ENCODE measurements at places on chromosomes 5 and 9. TPM values are rescaled to one million over a fixed set of nuclear protein-coding genes. Genes with fewer than 3 reads are reported as not detected.

GRCh38 chr5:80825786-80826460 lies 134.2 kb upstream of the RASGRF2 start:
- no peak for DNase-seq

GRCh38 chr5:130337179-130337888 lies 433.1 kb downstream of the CHSY3 start:
- no peak for DNase-seq

DNA sequence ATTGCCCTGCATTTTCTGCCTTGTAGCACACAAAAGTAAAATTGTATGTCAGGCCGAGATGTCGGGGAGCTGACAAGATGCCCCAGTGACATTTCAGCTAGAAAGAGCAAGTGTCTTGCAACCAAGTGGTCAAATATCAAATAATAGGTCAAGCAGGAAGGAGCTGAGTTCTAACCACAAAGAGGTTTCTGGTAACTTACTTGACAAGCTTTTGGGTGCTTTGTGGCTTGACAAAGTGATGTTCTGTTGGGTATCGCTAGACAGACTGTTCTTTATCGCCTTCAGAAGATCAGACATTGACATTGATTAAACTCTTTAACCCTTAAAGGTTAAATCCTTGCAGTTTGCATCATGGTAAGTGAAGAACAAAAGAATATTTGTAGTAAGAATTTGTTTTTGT lies 419.9 kb downstream of the CCDC171 start:
- DNase-seq, result no peak

- DNase-seq, result no peak
Measured at GRCh38 chr5:82448374-82448773, 170.2 kb upstream of the RPS23 start.

- DNase-seq, result no peak
Measured at GRCh38 chr5:73338256-73339050, 110.1 kb downstream of the FOXD1 start.

DNA sequence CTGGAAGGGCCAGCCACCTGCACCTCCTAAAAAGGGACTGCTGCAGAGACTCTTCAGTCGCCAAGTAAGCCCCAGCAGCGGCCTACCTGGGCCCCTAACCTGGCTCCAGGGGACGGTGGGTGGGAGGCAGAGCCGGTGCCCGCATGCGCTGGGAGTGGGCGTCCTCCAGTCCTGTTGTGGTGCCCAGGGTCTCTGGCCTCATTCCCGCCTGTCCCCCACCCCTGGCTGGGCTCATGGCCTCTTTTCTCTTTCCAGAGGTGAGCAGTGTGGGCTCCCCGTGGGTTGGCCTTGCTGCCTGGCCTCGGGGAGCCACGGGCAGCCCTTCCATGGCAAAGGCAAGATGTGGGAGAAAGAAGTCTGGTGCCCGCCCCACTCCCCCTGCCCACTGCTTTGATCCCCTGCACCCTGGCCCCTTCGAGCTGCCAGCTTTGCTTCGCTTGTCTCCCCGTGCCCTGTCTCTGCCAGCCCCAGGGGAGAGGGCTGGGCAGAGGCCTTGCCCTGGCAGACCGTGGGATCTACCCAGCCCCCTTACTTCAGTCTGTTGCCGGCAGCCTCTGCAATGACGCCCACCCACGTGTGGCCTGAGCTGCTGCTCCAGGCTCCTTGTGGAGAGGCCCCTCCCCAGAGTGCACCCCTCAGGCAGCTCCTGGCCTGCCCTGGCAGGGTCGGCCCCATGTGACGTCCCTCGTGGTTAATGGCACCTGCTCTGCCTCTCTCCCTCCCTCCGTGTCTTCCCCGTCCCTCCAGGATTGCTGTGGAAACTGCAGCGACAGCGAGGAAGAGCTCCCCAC lies 5.4 kb upstream of the PRR7 start:
- DNase-seq, result no peak

DNA sequence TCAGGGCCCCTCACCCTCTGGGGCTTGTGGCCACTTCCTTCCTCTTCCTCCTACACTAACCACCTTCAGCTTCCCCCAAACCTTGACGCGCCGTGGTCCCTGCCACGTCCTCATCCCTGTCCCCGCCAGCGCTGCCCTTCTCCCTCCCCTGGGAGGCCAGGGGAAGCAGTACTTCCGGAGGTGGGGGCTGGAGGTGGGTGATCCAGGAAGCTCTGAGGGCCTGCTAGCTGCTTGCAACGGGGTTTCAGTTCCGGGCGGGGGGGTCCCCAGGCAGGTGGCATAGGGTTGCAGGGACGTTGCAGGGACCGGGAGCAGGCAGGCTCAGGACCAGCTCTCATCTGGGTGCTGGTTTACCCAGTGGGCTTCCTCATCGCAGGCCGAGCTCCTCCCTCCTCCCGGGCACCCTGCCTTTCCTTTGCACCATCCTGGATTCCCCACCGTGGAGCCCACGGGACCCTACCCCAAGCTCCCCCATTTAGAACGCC lies 70.0 kb downstream of the RXRA start:
- no peak for DNase-seq

DNA sequence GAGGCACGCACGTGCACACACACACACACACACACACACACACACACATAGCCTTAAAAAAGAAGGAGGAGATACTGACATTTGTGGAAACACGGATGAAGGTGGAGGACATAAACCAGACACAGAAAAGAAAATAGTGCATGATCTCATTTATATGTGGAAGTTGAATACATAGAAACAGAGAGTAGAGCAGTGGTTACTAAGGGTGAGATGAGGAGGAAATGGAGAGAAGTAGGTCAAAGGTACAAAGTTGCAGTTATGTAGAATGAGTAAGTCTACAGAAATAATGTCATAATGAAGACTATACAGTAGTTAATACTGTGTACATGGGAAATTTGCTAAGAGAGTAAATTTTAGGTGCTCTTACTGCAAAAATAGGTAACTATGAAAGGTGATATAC lies 412.2 kb upstream of the CDH9 start:
- DNase-seq, result no peak

DNA sequence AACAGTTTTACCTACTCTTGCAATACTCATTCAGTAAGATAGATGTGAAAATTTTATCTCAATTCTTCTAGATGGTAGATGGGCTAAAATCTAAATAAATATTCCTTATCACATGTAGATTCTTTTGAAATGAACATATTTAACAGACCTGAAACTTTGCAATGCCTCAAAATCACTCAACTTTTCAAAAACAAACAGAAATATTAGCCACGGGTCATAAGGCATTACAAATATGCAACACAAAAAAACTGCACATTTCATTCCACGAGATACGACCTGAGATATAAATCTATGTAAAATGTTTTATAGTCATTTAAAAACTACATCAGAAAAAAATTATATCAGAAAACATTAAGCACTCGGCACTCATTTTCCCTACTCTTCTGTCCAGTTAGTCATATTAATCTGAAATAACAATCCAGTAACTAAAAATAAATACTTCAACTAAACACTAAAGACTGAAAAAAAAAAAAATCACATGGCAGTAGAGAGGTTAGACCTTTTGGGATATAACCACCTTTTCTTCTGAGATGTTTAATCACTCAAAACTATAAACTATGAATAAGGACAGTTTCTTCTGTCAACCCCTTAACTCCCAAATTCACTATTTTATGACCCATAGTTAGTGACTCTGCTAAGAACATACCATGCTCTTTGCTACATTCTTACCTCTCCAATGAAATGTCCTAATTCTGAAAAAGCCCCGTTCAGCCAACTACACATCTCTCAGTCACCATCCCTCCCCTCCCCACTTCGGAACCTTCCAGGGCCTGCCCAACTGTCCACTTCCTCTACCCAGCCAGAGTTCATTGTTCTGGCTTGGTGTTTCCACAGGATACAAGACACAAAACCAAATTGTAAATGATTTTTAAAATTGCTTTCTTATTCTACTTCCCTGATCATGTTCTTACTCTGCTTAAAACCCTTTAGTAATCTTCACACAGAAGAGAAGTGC lies 6.4 kb downstream of the HOMER1 start:
- no peak for DNase-seq

- no peak for DNase-seq
Measured at GRCh38 chr9:73451003-73451402, 299.3 kb downstream of the ANXA1 start.

DNA sequence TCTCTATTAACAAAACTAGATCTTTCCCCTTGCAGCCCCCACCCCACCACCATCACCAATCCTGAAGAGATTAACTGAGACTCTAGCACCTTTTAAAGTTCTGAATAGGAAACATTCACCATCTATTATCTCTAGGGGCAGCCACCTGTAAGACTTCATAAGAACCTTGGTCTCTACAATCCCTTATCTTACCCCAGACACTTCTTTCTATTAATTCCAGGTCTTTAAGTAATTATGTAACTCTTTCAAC lies 180.2 kb upstream of the FBXL17 start:
- no peak for DNase-seq

DNA sequence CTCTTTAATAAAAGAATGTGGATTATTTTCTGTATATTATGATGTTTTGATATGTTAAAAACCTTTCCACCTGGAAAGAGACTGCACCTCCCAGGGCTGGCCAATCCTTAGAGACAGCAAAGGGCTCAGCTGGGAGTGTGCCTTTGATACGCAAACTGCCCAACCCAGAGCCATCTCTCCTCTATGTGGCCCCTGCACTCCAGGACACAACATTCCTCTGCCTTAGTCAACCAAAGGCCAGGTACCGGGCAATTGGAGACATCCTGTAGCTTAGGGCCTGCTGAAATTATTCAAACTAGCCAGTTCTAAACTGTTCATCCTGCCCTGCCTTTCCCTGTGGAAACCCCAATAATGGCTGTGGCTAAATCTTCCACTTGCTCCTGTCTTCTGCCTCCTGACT lies 5.0 kb upstream of the HSPB3 start:
- DNase-seq, result no peak

LCP2 gene
- 7.1 TPM for total RNA-seq

TAF11L3 gene
- not detected for total RNA-seq

SLC36A2 gene
- total RNA-seq, result 0.22 TPM

LCN15 gene
- total RNA-seq, result 0.59 TPM

FOXD1 gene
- total RNA-seq, result not detected

CSF1R gene
- 20.1 TPM for total RNA-seq

All from left ventricle myocardium superior (tissue), 1 donor.